ENCODE measurements at places on chromosomes 6 and 20. TPM values are rescaled to one million over a fixed set of nuclear protein-coding genes. Genes with fewer than 3 reads are reported as not detected.
A peak's percentile ranks its signal among the peaks of the same experiment; 100 is the strongest.

DNA sequence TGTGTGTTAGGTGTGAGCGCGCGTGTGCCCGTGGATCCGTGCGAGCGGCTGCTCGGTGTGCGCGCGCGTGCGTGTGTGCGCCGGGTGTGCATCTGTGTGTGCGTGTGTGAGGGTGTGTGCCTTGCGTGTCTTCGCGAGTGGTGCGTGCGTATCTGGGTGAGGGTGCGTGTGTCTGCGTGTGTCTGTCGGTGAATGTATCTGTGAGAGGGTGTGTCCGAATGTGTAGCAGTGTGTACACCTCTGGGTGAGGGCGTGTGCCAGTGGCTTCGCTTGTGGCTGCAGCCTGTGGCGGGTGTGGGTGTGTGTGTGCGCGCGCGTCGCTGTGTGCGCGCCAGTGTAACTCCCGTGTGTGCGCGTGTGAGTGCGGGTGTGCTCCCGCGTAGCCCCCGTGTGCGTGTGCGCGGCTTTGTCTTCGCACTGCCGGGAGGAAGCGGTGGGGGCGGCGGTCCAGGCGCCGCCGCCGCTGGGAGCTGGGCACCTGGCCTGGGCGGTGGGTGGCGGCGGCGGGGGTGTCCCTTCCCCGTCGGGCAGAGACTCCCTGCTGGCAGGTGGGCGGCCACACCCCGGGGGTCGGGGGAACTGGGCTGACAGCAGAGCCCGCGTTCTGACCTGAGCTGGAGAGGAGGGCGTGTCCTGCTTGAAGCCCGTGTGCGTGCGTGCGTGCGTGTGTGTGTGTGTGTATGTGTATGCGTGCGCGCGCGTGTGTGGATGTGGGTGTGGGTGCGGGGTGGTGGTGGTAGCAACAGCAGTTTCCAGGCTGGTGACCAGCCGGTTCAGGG, 61.3 kb upstream of the EPB41L1 start:
- no peak for DNase-seq

Gene NINL
- 15.7 TPM for total RNA-seq

Gene NRSN1
- 0.39 TPM for total RNA-seq

DNA sequence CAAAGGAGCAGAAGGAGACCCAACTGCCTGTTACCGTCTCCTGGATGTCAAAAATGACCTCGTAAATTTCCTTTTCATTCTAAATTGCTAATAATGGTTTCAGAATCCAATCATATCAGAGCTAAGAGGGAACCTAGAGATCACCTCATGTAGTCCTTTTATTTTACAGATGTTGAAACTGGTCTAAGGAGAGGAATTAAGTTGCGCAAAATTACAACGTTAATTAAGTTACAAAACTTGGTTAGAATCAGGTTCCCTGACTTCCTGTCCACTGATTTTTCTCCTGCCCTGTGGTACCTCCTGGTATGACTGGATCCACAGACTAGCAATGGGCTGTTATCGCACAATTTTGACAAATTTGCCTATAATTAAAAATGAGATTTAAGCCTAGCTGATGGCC, 9.0 kb upstream of the STK38 start:
- no peak for DNase-seq

Gene MCM3
- total RNA-seq = 40.9 TPM

DNA sequence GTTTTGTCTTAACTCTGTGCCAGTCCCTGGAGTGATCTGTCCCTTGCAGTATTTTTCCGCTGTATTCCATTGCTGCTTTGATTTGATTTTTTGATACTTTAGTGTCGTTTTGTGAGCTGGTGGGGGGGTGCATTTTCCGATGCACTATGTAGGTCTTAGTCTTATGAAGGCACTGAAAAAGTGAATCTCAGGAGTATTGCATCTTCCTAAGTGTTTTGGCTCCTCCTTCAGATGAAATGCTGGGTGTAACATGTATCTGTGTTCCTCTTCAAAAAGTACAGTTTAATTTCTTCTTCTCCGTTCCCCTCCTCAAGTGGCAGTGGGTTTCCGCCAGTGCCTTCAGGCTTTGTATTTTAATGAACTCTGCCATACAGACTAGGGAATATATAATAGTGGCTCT, 580.7 kb upstream of the GJE1 start:
- DNase-seq = no peak

DNA sequence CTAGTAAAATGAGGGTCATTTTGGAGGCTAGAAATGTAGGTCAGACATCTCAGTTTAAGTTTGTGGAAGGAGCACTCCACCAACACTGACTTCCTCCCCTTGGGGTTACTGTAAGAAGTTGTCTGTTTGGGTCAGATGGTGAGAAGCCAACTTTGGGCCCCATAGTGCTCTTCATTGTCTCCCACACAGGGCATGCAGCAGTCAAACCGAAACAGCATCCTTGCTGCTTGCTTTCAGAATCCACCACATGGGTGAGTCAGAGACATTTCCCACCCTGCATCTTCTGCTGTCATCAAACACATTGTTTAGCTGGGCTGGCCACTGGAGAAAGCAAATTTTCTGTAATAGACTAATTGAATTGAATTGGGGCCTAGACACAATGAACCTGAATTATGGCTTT, 16.8 kb downstream of the IL17F start:
- DNase-seq = no peak

DNA sequence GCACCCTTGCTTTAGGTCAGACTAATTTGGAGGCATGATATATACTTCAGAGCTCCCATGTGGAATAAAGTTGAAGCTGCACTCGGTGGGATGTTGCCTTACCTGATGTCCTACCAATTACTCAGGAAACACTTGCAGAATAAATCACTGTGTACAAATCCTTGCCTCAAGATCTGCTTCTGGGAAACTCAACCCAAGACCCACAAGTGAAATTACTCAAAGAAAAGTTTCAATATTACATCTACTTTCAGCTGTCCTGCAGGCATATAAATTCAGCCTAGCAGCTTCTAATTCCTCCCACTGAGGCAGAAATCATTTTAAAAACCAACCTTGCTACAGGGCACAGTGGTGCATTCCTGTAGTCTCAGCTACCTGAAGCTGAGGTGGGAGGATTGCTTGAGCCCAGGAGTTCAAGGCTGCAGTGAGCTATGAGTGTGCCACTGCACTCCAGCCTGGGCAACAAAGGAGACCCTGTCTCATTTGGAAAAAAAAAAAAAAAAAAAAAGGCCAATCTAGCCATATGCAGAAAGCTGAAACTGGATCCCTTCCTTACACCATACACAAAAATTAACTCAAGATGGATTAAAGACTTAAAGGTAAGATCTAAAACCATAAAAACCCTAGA, 20.7 kb upstream of the DCDC2 start:
- no peak for DNase-seq

DNA sequence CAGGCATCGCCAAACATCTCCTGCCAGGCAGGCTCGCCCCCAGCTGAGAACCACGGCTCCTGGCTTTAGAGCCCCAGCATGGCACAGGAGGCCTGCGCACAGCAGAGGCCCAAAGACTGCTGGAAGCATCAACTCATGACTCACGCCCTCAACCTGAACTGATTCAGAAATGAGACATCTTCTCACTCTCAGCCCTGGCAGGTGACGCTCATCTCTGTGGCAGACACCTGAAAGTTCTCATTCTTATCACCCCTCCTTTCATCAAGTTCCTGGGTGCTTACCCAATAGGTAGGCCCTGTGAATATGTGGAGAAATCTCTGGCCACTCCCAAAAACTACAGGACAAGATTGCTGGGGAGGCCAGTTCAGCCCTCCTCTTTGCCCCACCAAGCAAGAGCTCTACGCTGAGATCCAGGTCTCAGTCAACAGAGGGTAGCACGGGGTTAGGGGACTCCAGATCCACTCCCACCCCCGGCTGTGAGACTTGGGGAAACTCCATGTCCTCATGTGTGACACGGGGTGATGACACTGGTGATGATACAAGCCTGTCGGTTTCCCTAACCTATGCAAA, 11.3 kb downstream of the NFATC2 start:
- no peak for DNase-seq

DNA sequence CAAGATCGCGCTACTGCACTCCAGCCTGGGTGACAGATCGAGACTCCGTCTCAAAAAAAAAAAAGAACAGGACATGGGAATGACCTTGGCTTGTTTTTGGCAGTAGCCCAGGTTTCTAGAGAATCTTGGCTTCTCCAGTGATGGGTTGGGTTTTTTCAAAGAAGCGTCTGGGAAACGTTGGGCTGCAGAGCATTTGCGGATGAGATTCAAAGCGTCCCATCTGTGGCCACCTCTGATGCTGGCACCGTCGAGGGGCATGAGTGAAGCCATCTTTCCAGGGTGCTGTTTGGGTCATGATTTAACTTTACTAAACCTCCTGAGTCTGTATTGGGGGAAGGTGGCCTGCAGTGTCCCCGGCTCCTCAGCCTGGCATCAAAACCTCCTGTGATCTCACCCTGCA, 43.2 kb upstream of the SRF start:
- DNase-seq = no peak

Gene TBX18
- total RNA-seq = 33.5 TPM

Gene NR2E1
- total RNA-seq = not detected

- peak; percentile 91 for DNase-seq
Measured at GRCh38 chr6:3825851-3826581, 23.2 kb upstream of the FAM50B start.

DNA sequence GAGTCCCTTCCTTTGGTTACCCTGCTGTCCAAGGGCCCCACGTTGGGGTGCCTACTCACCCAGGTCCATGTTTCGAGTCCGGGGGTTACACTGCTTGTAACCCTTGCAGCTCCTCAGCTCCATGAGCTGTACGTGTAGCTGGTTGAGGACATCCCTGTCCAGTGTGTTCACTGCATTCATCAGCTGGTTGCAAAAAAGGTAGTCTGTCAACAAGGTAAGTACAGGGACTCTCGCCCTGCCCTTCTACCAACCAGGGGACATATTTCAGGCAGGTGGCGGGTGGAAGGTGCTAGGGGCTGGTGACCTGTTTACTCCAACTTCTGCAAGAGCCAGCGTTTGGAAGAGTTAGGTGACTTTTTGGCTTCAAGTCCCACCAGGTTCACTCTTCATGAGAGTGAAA, 123.6 kb downstream of the SULF2 start:
- DNase-seq = no peak

DNA sequence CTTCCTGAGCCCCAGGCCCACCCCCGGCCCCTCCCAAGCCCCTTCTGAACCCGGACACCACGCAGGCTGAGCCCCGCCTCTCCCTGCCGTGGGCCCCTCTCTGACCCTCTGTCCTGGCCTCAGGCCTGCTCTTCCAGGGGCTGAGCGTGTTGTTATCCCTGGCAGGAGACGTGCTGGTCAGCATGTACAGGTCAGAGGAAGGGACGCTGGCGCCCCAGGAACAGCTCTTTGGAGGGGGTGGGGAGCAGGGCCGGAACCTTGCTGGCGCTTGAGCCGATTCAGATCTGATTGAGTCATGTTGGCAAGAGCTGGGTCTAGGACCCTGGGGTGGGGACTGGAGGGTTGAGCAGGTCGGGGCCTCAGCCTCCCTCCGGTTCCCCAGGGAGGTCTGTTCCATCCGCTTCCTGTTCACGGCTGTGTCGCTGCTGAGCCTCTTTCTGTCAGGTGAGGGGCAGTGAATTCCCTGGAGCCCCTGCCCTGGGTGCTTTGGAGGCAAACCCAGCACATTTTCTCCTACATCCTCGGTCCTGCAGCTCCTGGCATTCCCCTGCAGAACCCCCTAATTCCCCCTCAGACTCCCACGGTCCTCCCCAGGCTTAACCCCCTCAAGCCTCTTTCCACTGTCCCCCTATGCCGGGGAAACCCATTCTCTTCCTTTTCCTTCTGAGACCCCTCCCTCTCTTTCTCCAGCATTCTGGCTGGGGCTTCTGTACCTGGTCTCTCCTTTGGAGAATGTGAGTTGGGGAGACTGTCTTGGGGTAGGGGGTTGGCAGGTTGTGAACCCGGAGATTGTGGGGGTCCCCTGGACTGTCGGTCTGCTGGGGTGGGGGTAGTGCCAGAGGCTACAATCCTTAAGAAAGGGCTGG, 2.0 kb downstream of the SPAG4 start:
- DNase-seq = peak; percentile 49

- no peak for DNase-seq
Measured at GRCh38 chr20:6651016-6651415, 116.5 kb upstream of the BMP2 start.

GRCh38 chr6:166736634-166737033, 109.6 kb upstream of the RPS6KA2 start:
- no peak for DNase-seq

Gene C6orf15
- total RNA-seq = 4.7 TPM

DNA sequence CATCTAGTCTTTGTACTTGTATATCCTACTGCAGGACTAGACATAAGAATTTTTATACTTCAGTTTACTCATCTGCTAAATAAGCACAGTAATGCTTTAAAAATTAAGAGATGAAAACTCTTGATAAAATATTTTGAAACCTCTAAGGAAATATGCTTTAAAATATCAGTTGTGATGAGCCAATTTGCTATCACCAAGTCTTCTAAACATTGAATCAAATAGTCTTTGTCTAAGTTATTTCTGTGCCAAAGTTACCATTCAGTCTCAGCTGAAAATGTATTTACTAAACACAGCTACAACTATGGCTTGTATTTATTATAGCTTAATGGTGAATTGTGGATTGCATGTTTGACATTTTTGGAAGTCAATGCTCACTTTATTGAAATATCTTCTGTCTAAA, 46.2 kb upstream of the RFPL4B start:
- peak; percentile 52 for DNase-seq

GRCh38 chr6:154632119-154632518, 101.1 kb upstream of the SCAF8 start:
- peak; percentile 86 for DNase-seq

GRCh38 chr6:11251553-11252360, 19.3 kb upstream of the NEDD9 start:
- peak; percentile 45 for DNase-seq

Gene TCP11
- 0.30 TPM for total RNA-seq

DNA sequence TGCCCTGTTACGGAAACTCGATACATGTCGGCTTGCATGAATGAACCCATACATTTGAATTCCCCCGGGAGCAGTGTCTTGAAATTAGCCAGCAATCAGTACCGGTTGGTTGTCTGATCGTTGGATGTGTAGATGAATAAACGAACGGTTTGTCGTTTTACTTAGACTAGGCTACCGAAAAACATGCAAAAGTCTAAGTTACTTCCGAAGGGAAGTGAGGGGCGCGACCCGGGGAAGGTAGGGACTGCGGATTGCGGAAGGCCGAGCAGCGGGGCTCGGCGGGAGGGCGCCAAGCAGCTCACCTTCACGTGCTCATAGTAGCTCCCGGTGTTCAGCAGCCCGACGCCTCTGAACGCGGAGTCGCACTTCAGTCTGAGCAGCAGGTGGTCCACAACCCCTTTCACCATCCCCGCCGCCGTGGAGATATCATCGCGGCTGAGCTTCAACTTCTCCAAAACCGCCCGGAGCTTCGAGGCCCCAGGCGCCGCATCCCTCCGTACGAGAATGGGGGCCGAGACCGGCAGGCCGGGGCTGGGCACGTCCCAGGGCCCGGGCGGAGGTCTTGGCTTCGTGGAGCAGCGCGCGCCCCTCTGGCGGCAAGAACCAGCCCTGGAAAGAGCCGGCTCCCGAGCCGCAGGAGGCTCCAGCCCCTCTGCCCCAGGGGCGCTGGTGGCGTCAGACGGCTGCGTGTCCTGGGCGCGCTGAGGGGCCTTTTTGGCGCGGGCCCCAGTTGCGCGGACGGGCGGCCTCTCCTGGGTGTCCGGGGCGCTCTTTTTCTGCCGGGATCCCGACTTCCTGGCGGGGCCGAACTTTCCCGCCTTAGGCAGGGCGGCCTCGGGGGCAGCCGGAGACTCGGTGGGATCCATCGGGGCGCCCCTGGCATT, 632 bp downstream of the CGAS start:
- peak; percentile 14 for DNase-seq

GRCh38 chr20:8844179-8844578, 224.7 kb upstream of the PLCB4 start:
- DNase-seq = no peak

GRCh38 chr20:38623061-38623460, 21.5 kb downstream of the ARHGAP40 start:
- no peak for DNase-seq

Measured in skin of body (tissue), 3 donors.